Osteoblast (primary cell): ENCODE measurements at places on chromosomes 11 and 22.

DNA sequence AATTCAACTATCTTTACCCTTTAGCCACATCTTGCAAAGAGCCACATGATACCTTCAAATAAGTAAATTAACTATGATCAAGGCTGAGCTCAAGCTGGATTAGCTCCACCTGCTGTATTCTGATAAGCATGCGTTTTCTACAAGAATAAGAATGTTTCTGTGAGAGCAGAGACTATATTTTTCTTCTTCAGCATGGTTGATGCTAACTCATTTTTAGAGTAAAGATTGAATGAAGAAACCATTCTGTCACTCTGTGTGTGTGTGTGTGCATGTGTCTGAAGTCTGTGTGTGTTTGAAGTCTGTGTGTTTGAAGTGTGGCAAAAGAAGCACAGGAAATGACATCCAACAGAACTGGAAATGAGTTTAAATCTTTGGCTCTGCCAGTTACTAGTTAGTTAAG lies 12.0 kb upstream of the LAYN start:
- no peak for DNase-seq

DNA sequence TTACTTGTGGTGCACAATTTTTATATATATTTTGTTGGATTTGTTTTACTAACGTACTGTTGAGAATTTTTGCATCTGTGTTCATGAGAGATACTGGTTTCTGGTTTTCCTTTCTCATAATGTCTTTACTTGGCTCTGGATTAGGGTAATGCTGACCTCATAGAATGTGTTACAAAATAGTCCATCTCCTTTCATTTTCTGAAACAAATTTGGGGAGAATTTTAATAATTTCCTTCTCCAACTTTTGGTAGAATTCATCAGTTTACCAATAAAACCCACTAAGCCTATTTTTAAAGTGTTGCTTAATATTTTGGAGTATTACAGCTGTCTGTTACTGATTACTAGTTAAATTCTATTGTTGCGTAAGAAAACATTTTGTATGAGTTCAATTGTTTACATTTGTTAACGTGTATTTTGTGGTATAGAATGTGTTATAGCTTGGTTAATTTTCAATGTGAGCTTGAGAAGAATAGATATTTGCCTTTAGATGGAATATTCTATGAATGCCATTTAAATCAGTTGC lies 11.5 kb downstream of the TRIM22 start:
- DNase-seq = no peak

GRCh38 chr11:74671520-74672196 lies 59.6 kb downstream of the CHRDL2 start:
- peak; percentile 92 for DNase-seq

GRCh38 chr11:66226101-66226500 lies 42.3 kb upstream of the RAB1B start:
- no peak for DNase-seq

- no peak for DNase-seq
These were observed 413.7 kb upstream of the FAT3 start for GRCh38 chr11:91810871-91811270.

DNA sequence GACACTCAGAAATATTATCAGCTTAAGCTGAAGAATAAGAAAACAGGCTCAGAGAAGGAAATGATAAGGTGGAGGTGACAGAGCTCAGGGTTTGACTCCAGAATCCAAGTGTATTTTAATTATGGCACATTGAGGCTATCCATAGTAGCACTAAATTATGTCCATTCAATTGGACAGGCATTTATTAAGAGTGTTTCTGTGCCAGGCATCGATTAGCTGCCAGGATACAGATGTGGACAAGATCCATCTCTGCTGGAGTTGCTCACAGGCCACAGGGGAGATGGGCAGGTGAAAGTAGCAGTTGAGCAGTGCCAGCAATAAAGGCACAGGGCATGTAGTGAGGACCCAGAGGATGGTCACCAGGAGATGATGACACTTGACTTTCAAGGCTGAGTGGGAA lies 592.5 kb downstream of the INSC start:
- DNase-seq = no peak

GRCh38 chr22:42437488-42438292 lies 5.5 kb upstream of the NFAM1 start:
- DNase-seq = peak; percentile 96

DNA sequence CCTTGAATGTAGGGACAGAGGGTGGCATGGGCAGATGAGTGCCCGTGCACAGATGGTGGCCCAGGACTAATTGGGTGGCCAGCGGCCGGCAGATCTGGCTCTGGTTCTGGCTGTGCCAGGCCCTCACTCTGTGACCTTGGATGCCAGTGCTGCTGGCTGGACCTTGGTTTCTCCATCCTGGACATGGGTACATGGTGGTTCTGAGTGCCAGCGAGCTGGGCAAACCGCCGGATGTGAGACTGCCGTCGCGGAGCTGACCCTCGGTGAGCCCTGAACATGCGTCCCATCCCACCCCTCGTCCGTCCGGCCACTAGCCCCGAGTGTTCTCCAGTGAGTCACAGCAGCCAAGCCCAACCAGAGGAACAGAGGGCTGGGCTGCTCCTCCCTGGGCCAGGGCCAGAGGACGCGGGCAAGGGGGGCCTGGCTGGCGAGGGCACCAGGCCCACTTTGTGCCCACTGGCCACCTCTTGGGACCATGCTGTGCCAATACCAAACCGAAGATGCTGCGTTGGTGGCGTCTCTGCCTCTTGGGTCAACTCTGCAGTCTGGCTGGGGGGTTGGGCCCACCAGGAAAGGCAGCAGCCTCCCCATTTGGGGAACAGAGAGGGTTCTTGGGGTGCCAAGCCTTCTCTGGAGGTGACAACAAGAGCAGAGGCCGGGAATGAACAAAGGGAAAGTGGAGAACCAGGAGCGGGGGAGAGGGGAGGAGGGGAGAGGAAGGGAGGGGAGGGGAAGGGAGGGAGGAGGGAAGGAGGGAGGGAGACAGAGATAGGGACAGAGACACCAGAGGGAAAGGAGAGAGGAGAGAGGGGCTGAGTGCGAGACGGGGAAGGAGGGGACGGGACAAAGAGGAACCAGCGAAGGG lies 10.7 kb downstream of the LSP1 start:
- peak; percentile 100 for DNase-seq
